ENCODE measurements at places on chromosomes 1 and 21.
A peak's percentile ranks its signal among the peaks of the same experiment; 100 is the strongest.

- peak; percentile 17 for DNase-seq
Measured at GRCh38 chr21:37821786-37822450, 94.3 kb downstream of the KCNJ6 start.

DNA sequence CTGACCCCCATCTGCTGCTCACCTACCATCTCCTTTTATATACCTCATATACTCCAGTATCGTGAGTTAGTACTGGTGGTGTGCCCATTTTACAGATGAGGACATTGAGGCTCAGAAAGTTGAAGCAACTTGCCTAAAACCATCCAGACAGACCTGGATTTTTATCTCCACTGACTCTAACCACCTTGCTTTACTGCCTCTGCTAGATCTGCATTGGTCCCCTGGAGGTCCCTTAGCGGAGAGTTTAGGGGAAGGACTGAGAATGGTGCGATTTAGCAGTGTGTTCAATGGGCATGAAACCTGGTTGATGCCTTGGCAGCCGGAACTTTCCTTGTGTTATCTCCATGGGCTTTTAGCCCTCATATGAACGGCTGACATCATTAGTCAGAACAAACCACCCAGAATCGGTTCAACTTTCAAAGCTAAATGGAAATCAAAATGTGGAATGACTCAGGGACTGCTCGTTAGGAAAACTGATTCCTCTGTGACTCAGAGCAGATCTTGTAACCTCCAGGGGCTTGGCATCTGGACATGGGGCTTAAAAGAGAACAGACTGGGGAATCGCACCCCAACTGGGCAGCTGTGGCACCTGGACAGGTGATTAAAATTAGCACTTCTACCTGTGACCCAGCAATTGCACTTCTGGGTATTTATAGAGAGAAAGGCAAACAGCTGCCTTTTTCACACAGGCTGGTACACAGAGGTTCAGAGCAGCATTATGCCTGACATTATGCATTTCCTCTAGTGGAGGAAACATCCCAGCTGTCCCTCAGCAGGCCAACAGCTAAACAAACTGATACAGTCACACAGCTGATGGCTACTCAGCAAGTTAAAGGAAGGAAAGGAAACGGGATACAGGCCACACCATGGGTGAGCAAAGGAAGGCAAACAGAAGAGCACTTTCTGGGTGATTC, 25.3 kb downstream of the TMEM51 start:
- DNase-seq: peak; percentile 91

- no peak for DNase-seq
Measured at GRCh38 chr1:185663771-185664296, 70.4 kb upstream of the HMCN1 start.

DNA sequence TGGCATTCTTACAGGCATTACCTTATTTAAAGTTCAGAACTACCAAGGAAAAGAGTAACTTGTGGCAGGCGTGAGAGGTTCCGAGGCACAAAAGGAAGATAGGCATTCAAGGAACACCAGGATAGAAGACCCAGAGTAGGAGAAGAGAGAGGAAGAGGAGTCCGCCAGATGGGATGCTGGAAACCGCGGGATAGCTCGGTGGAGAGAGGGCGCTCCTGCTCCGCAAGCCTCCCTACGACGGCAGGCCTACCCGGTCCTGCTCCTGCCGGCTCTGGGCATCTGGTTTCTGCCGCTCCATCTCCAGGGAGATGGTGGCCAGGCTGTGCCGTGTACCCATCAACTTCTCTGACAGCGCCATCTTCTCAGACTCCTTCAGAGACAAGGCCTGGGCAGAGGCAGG, 5.4 kb upstream of the NBPF1 start:
- DNase-seq: no peak

DNA sequence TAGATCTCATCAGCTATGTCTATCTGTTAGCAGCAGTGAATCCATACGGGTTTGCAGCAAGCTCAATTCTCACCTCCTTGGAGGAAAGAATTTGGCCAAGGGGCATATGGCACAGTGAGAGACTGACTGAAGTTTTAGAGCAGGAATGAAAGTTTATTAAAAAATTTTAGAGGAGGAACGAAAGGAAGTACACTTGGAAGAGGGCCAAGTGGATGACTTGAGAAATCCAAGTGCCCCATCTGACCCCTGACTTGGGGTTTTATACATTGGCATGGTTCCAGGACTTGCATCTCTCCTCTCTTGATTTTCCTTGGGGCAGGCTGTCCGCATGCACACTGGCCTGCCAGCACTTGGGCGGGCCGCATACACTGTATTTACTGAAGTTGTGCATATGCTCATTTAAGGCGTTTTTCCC, 9.2 kb upstream of the OSBPL9 start:
- DNase-seq: no peak

DNA sequence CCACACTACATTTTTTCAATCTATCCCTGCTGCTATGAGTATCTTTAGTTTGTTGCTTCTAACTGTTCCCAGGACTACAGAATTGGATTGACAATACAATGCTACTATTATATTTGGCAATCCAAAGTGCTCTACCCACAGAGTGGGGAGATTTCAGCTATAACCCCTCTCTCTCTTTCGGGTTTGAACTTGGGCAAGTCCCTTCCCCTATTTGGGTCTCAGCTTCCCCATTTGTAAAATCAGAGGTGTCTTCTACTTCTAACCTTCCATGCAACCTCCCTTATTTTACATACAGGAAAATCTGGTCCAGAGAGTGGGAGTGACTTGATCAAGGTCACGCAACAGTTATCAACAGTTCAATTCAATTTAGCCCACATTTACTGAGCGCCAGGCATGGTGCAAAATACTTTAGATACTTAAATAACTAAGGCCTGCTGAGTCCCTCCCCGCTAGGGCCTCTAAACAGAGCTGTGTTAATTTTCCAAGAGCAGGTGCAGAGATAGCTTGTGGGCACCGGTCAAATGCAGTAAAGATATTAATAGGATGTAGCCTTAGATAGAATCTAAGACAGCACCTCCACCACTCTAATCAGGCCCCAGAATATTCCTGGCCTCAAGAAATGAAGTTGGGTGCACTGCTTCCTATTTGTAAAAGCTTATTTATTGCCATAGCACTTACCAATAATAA, 9.4 kb upstream of the GPX7 start:
- no peak for DNase-seq

- no peak for DNase-seq
Measured at GRCh38 chr1:64861611-64862010, 104.7 kb downstream of the JAK1 start.

GRCh38 chr1:215484171-215484939, 82.7 kb upstream of the KCTD3 start:
- peak; percentile 59 for DNase-seq

GRCh38 chr21:26457817-26458216, 115.3 kb downstream of the CYYR1 start:
- DNase-seq: no peak

- DNase-seq: peak; percentile 97
Measured at GRCh38 chr1:154970631-154971340, at the start of gene SHC1. SHC1 (minus strand) TSS chr1:154970747; CDS start chr1:154970526, 221 bp downstream.

GRCh38 chr1:49045371-49045770, 268.7 kb upstream of the BEND5 start:
- DNase-seq: no peak

DNA sequence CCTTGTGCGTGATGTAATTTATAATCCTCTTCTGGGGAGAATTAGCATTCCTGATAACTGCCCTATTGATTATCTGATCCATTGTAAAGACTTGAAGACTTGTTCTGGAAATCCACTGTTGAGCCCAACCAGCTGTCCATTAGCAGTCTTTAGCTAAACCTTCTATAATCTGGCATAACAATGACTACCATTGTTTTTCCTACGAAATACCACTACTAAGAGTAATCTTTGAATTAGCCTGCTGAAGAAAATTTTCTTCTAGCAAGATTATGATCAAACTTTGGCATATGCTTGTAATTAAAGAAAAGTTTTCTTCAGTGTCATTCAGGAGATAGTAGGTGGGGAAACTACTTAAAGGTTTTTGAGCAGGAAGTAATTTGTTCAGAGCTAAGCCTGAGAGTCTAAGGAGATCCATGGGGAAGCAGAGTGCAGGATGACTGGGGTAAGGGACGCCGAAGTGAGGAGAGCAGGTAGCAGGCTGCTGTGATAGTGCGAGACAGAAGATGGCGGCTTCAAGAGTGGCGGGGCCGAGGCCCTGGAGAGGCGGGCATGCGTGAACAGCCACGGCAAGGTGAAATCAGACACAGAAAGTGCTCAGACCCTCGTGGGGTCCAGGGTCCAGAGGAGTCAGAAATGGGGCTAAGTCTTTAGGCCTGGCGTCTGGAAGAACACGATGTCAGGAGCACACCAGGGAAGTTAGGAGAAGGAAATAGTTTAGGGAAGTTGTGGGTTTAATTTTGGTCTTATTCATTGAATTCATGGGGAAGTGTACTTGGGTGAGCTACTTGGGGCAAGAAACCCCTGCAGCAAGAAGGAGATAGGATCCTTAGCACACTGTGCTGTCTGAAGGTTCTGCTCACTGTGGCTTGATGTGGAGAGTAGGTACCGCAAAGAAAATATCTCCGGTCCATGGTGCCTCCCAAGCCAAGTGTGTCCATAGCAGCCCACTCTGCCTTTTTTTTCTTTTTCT, 112.6 kb upstream of the ADAR start:
- no peak for DNase-seq

GRCh38 chr1:31467005-31467674, 54.1 kb downstream of the SERINC2 start:
- no peak for DNase-seq

GRCh38 chr1:31765041-31765467, 914 bp upstream of the ADGRB2 start:
- DNase-seq: no peak

- DNase-seq: peak; percentile 80
Measured at GRCh38 chr21:41283211-41283818, 33.3 kb upstream of the FAM3B start.

DNA sequence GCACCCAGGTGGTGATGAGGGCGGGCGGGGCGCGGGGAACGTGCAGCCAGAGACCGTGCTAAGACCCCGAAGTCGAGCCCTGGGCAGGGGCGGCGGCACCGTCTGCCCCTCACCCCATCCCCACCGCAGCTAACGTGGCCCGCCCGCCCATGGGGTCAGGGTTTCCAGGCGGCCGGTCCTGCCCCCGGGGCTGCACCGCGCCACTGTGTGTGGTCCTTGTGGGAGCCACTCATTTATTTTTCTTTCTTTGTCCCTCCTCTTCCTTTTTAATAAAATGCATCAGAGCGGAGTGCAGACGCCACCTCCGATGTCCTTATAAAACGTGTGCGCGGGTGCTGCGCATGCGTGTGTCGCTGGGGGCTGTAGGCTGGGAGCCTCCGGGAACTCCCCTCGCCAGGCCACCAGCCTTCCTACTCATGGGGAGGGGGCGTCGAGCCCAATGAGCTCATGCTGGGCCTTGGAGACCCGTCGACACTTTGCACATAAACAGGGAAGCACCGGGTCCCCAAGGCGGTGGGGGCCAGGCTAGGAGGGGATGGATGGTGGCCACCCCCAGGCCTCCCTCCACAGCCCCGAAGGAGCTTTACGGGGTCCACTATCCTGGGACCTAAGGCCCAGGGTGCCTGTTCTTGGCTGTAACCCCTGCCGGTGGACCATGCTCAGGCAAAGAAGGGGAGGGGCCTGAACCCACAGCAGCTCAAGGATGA, 59.9 kb downstream of the WNT9A start:
- peak; percentile 68 for DNase-seq

GRCh38 chr1:217462666-217463065, 168.2 kb downstream of the GPATCH2 start:
- no peak for DNase-seq

- peak; percentile 76 for DNase-seq
Measured at GRCh38 chr1:89260566-89261255, 11.9 kb downstream of the GBP5 start.

DNA sequence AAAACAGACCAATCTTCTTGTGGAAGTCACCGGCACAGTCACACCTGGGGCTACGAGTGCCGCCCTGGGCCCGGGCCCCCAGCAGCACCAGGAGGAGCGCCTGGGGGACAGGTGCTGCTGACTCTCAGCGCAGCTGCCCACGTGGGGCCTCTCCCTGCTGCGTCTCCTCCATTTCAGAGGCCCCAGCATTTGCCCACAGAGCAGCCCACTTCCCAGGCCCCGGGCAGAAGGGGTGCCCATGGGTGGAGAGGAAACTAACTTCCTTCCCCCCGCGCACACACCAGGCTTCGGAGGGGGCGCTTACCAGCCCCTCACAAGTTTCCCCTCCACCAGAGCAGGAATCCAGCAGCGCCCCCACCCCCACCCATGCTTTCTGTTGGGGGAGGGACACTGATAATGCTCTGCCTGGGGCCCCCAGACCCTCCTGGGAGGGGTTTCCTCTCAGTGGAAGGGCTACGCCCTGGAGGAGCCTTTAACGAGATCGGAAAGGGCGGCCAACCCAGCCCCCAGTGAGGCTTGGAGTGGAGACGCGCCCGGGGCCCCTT, 440 bp downstream of the TNFRSF25 start:
- no peak for DNase-seq

GRCh38 chr21:42125571-42126544, 54.7 kb downstream of the UMODL1 start:
- peak; percentile 73 for DNase-seq

- DNase-seq: no peak
Measured at GRCh38 chr1:204277563-204278219, 63.9 kb upstream of the GOLT1A start.

- no peak for DNase-seq
Measured at GRCh38 chr1:86263101-86263500, 106.5 kb upstream of the COL24A1 start.

GRCh38 chr1:77706321-77706720, 23.9 kb upstream of the ZZZ3 start:
- DNase-seq: peak; percentile 32

DNA sequence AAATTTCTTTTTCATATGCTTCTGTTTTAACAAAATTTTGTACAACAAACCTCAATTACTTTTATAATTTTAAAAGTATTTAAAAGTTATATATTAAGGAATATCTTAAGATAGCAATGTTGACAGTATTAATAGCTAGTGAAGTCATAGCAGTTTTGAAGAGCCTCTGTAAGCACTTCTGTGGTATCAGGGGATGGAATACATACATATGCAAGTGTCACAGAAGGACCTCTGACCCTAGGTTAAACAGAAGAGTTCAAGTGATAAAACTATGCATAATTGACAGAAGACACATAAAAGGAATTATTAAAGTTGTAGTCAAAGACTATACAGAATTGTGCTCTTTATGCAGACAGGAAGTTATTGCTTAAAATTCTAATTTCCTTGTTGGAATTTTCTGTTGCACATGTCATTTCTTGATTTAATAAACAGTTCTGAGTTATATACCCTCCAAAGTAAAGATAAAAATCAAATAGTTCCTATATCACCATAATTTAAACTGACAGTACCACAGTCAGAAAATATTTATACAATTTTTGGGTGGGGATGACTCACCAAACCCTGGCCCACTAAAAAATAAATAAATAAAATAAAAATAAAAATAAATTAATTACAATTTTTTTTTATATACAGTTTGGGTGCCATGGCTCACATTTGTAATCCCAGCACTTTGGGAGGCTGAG, 27.1 kb downstream of the IPP start:
- DNase-seq: peak; percentile 2

GRCh38 chr1:21300774-21301173, 10.5 kb upstream of the ECE1 start:
- DNase-seq: no peak

DNA sequence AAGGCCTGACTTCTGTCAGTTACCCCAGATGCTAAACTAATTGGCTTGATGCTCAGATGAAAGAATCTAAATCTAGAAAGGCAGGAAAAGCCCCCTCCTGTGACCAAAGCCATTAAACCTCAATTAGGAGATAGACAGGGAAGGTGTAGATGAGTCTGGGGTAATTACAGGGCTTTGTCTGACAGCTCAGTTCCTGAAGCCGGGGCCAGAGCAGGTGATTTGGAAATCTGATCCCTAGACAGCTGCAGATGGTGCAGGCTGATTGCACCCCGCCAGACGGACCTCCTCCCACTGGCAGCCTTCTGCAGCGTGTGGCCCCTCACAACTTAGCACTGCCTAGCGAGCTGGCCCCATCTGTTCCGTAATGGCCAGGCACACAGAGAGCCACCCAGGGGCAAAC, 395.1 kb downstream of the HLX start:
- DNase-seq: no peak
